NCI-H526 treated with DMSO at 0.1 percent for 48 hours (cell line): ENCODE measurements at places on chromosomes 16 and 17.

DNA sequence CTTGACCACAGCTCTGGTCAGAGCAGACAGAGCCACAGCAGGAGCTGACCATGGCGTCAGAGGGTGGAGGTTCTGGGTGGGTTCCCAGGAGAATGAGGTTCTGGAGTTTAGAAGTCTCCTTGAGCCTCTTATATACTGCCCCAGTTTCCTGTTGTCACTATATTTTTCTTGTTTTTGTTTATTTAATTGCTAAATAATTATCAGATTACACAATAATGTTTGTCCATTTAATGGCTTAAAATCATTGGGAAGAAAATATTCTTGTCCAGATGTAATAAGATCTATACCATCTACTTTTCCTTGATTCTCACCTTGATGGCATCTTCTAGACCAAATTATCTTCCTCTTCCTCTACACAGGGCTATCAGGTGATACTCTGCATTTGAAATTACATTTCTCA is at the start of gene KRTAP4-3:
Gene KRTAP4-3 (minus strand): TSS at position 101 of the 400 bp plus-strand sequence. CDS start 49 bp downstream, at position 52.
- no peak for DNase-seq

DNA sequence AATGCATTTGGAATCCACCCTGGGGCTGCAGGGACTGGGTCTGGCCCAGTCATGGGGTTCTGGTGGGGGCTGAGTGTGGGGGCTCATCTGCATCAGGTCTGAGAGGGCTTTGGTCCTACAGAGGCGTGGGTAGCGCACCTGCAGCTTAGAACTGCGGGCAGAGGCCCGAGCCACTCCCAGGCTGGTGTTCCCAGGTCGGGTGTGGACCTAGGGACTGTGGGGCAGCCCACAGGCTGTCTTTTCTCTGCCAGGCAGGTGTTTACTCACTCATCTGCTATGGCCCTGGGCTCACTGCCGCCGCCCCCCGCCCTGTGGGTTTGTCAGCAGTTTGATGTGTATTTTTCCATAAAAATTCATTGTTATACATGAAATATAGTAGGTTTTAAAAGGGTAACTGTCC is 27.0 kb upstream of the DOC2B start:
- DNase-seq = no peak

- no peak for DNase-seq
These were observed 45.9 kb downstream of the MAP1LC3B start for GRCh38 chr16:87437911-87438610.

GRCh38 chr16:77271532-77272426 is 72.6 kb downstream of the SYCE1L start:
- DNase-seq = no peak

DNA sequence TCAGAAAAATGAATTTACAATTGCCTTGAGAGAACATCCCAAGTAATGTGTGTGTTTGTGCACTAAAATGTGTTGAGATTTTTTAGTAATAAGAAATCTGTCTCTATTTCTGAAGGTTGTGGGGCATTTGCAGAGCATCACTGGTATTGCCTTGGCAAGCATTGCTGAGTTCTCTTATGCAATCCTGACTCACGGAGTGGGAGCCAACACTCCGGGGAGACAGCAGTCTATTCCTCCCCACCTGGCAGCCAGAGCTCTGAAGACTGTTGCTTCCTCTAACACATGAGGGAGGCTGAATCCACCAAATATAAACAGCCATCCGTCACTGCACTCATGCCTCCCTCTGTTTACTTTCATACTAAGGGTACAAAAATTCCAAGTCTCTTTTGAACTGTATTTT is 10.6 kb downstream of the CNTD1 start:
- DNase-seq = no peak

- no peak for DNase-seq
These were observed 58.4 kb downstream of the MEAK7 start for GRCh38 chr16:84446084-84446483.

GRCh38 chr16:55811811-55812210 is 21.1 kb downstream of the CES1 start:
- no peak for DNase-seq

GRCh38 chr16:12964461-12964860 is 63.1 kb downstream of the SHISA9 start:
- no peak for DNase-seq
